Osteocyte (in vitro differentiated cells): ENCODE measurements at places on chromosomes 11 and 22. TPM values are rescaled to one million over a fixed set of nuclear protein-coding genes. Genes with fewer than 3 reads are reported as not detected.
A peak's percentile ranks its signal among the peaks of the same experiment; 100 is the strongest.

- no peak for DNase-seq
These were observed 86.0 kb downstream of the GRIK4 start for GRCh38 chr11:120597250-120598215.

- no peak for DNase-seq
These were observed 865 bp upstream of the AMOTL1 start for GRCh38 chr11:94767291-94767690.

- DNase-seq = no peak
These were observed 13.9 kb downstream of the KCNE3 start for GRCh38 chr11:74453373-74453975.

RCOR2 gene
- 2.5 and 2.6 TPM in 2 replicates for total RNA-seq

- DNase-seq = peak; percentile 53
These were observed 189.8 kb downstream of the SNX19 start for GRCh38 chr11:130726234-130727037.

- DNase-seq = no peak
These were observed 226.7 kb upstream of the PDGFD start for GRCh38 chr11:104390651-104391050.

CELF1 gene
- 88.6 and 100 TPM in 2 replicates for total RNA-seq

PLA2G6 gene
- total RNA-seq = 41.6 and 48.8 TPM in 2 replicates

ZC3H12C gene
- 9.7 and 10.2 TPM in 2 replicates for total RNA-seq

DNA sequence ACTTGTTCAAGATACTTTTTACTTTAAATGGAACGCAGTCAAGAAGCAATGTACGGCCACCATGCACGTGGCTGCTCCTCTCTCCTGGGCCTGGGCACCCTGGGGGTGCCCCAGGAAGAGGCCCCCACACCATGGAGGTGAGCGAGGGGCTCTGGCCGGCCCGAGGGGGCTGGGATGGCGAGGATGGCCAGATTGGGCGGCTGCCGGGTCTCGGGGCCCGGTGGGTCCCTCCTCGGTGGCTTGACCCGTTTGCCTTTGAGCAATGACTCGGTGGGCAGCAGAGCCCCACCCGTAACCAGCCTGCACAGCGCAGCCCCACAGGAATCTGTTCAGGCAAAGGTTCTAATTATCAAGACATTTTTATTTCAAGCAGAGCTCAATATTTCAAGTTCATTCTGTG lies 167.4 kb downstream of the BRD1 start:
- DNase-seq = no peak

- DNase-seq = no peak
These were observed 43.4 kb upstream of the CSNK2A3 start for GRCh38 chr11:11396301-11397035.

DNA sequence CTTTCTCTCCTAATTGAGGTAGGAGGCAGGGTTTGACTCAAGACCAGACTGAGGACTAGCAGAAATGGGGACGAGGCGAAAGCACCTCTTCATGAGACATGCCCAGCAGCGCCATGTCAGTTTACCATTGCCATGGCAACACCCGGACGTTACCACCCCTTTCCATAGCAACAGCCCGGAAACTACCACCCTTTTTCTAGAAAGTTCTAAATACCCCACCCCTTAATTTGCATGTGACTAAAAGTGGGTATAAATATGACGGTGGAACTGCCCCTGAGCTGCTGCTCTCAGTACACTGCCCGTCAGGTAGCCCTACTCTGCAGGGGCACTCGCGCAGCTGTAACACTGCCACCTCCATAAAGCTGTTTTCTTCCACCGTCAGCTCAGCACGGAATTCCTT lies 5.9 kb upstream of the RAC2 start:
- no peak for DNase-seq

GRCh38 chr11:83008581-83008923 lies 63.1 kb downstream of the RAB30 start:
- DNase-seq = no peak

- DNase-seq = no peak
These were observed 3.1 kb downstream of the C11orf97 start for GRCh38 chr11:94515398-94515797.

DNA sequence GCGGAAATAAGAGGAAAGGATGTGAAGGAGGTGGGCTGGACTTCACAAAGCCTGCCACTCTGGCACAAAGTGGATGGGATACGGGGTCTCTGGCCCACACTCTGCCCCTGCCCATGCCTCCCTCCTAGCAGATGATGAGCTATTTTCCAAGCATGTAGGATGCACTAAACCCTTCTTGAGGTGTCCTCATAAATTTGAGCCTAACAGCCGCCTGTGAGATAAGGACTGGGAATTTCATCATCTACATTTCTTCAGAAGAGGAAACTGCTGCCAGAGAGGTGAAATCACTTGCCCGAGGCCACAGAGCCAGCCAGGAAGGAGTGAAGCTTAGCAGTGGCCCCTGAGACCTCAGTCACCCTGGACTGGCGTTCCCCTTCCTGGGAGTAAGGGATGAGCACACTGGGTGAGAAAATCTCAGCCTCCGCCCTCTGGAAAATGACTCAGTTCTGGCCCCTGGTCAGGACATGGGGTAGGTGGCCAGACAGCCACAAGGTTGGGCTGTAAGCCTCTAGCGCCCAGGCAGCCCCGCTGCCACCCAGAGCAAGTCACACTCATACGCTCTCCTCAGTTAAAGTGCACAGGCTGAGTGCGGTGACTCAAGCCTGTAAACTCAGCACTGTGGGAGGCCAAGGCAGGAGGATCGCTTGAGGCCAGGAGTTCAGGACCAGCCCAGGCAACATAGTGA lies 27.9 kb downstream of the MB start:
- DNase-seq = no peak

DNA sequence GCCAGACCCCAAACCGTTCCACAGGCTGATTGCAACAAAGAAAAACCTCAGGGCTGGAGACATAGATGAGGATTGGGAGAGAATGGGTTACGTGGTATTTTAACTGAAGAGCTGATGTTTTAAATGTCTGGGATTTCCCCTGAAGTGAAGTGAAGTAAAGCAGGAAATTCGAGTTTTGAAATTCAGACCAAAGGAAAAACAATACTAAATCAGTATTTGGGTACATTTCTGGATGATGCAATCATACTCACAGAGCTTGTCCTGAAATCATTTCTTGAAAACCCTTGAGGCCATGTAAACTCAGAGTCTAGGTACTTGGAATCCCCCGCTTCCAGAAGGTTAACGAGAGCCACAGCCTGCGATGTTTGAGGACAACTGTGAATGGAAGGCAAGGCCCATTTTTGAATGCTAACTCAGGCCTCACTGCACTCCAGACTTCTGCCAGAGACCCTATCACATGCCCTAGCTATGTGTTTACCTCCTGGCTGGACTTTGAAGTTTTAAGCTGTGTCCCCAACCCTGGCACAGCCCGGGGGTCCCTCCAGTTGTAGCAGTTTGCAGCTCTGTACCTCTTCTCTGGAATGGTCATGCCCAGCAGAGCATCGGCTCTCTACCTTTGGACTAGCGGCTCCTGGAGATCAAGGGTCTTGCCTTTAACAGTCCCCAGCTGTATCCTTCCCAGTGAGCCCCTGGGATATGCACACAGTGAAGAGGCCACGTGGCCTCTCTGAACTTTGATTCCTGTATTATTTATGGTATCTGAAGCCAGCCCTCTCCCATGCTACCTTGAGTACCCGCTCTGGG lies 5.4 kb upstream of the FTH1 start:
- DNase-seq = no peak

IGSF9B gene
- 2.7 and 3.8 TPM in 2 replicates for total RNA-seq

ARVCF gene
- 26.5 and 29.3 TPM in 2 replicates for total RNA-seq

DNA sequence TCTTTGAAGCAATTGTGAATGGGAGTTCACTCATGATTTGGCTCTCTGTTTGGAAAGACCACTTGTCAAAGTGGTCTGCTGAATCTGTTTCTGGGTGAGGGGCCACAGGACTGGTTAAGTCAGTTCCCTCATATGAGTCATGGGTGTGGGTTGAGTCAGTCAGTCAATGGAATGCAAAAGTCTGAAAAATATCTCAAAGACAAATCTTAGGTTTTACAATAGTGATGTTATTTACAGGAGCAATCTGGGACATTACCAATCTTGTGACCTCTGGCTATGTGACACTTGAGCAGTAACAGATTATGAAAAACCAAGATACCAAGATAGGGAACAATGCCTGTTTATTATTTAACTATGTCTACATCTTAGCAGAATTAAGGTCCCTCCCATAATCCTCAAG lies 311.6 kb downstream of the AASDHPPT start:
- DNase-seq = no peak

DCDC1 gene
- not detected in 2 replicates for total RNA-seq

DNA sequence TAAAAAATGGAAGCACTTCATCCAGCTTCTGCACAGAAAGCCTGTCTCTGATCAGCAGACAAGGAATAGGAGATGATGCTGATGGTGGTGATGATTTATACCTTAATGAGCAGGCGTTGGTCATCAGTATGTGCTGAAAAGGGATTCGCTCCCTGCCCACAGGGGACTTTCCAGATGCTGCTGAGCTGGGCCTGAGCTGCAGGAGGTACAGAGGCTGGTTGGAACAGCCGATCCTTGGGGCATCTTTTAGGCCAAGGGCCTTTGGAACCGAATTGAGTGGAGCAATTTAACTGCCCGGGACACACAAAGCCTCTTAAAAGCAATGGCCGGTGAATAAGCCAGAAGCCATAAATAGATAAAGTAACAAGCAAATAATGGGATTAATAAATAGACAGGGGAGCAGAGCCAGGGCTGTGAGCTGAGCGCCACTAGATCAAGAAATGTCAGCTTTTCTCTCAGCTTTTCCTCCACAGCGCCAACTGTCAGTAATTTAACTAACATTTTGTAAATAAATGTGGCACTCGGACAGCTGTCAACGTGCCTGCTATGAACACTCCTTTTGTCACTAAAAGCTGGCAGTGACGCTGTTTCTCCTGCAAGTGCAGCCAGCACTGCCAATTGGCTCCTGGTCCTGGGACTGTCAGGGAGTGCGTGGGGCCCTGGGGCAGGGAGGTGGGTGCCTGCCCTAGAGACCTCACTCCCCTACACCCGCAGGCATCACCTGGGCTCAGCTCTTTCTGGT lies 562.3 kb downstream of the NTM start:
- DNase-seq = no peak

CCDC87 gene
- 0.19 and 0.39 TPM in 2 replicates for total RNA-seq

GRCh38 chr11:17639091-17639490 lies 80.3 kb upstream of the MYOD1 start:
- DNase-seq = no peak

DNA sequence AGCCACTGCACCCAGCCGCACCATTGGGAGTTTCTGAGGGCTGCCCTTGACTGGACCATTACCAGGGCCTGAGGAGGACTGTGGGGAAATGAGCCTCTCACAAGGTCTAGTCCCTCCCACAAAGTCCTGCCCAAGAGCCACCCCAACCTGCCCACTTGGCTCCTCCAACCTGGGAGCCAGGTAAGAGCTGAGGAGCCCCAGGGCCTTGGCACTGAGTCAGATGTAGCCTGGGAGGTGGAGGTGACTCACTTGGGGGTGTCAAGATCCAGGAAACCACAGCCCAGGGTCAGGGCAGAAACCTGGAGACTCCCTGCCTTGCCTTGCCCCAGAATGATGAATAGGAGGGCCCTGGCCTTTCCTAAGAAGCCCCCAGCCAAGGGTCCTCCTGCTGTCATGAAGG lies 25.8 kb upstream of the P2RY2 start:
- no peak for DNase-seq

GRCh38 chr11:72072348-72072747 lies 8.0 kb downstream of the NUMA1 start:
- DNase-seq = no peak

STK33 gene
- total RNA-seq = 0.65 and 1.3 TPM in 2 replicates

MS4A12 gene
- total RNA-seq = not detected in 2 replicates

- peak; percentile 68 for DNase-seq
These were observed 8.0 kb upstream of the MRPL23 start for GRCh38 chr11:1939006-1939625.

- DNase-seq = no peak
These were observed 1818.1 kb upstream of the RAG2 start for GRCh38 chr11:38416141-38416540.
